ENCODE measurements at places on chromosomes 7 and 10.

GRCh38 chr7:132112106-132112505 is 464.2 kb downstream of the PLXNA4 start:
- no peak for DNase-seq

- DNase-seq: no peak
Observed at GRCh38 chr10:61543831-61544230, 90.7 kb upstream of the TMEM26 start.

DNA sequence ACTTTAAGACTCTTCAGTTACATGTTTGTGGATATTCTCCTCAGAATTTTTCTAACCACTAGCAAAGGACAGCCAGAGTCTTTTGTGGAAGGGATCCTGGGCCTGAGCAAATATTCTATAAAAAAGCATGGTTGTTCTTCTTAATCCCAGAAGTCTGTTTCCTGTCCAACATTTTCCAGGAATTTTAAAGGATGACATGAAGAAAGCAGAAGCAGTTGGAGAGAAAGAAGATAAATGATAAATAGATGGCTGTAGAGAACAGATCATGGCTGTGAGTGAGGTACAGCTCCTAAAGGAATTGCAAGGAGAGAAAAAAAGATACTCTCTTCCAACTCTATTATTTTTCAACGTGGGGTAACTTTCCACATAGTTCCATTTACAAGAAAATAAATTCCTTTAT is 91.8 kb upstream of the STEAP4 start:
- DNase-seq: no peak

DNA sequence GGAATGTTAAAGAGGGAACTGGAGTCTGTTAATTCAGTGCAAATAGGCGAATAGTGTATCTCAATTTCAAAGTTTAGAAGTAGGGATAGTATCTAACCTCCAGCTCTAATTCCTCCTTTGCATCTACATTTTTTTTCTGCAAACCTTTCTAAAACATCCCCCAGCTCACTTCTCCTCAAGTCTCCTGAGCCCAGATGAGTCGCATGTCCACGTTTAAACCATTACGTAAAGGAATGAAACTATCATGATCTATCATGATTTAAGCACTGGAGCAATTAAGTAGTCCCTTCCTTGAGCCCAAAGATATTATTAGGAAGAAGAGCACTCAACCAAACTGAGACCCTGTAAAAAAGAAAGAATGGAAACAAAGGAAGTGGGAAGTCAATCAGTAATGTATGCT is 29.9 kb downstream of the GPR22 start:
- no peak for DNase-seq

- DNase-seq: no peak
Observed at GRCh38 chr10:266974-267425, 131.7 kb downstream of the ZMYND11 start.

GRCh38 chr10:110857265-110858171 is 14.2 kb upstream of the PDCD4 start:
- DNase-seq: no peak

- DNase-seq: no peak
Observed at GRCh38 chr7:151682831-151683614, 163.3 kb upstream of the RHEB start.

- DNase-seq: peak; percentile 49
Observed at GRCh38 chr10:71314028-71314693, 4.9 kb upstream of the SLC29A3 start.

DNA sequence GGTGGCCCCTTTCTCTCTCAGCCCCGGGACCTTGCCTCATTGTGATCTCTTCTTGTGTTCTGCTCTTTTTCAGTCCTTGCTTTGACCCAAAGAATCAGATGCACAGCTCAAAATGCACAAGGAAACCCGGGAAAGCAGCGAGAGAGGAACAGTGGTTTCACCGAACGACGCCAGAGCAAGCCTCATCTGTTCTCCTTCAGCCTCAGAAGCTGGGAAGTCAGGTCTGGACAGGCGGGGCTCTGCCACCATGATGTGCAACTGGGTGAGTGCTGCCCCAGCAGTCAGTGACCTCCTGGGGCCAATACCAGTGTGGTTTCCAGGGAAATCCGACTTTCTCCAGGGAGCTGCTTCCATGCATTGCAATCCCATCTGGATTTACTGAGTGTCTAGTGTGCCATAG is 133.4 kb downstream of the PRKCQ start:
- DNase-seq: no peak

DNA sequence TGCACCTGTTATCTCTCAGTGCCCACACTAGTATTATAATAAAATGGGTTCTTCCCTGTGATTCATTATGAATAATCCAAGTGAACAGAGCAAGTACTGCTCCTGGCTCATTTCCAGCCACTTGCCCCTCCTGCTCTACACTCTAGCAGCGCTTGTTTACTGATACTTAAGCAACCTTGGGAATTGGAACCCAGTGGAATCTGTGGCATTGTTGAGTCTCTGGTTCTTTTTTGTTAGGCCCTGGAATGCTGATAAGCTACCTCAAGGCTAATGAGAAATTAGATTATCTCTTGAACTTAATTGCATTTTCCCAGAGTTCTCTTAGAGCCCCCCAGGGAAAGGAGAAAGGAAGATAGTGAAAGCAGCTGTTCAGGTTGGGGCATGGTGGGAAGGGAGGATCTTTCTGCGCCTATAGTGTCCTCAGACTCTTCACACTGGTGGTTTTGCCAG is 34.0 kb downstream of the PRKAR2B start:
- DNase-seq: no peak

All from activated CD4-positive, alpha-beta T cell treated with anti-CD3 and anti-CD28 coated beads for 1 hour (primary cell).